Choroid plexus epithelial cell (primary cell): ENCODE measurements at places on chromosomes 3 and 15.

- DNase-seq = no peak
Observed at GRCh38 chr3:184384856-184385422, 5.1 kb downstream of the CHRD start.

DNA sequence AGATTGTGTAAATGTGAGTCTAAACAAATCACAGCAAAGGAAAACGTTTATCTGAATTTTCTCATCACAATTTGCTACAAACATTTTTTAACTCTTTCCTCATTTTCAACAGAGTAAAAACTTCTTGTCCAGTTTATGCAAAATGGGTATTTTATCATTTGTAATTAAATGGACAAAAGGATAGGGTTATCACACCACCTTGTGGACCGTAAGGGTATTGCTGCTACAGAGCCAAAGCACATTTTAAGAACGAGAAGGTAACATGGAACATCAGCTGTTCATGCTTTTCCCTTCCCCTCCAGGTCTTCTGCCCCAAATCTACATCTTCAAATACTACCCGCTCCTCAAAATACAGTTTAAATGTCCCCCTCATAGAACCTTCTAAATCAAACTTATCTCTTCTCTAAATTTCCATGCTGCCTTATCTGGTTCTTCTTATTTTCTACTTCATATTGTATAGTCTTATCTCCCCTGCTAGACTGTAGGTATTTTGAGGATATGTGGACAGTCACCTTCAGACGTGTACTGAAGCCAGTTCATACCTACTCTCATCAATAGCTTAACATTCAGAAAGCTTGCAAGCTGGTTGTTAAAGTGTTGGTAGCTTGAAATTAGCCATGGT, 12.8 kb upstream of the SETMAR start:
- peak; percentile 74 for DNase-seq

DNA sequence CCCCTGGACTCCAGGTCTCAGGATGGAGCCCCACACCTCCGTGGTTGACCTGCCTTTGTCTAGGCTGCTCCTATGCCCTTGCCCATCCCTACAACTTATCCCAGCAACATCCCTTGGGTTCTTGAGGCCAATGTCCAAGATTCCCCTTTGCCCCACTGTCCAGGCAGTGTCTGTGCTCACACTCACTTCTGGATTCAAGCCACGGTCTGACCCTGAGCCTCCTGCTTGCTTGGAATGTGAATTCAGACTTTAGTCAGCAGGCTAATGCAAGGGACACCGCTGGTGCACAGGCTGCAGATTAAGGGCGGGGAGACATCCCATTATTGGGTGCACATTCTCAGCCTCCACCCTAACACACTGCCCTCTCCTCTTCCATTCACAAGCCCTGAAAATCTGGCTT, 154.1 kb downstream of the WNT5A start:
- DNase-seq = peak; percentile 56

GRCh38 chr3:61564395-61565059, 3.2 kb downstream of the PTPRG start:
- DNase-seq = peak; percentile 76

- peak; percentile 69 for DNase-seq
Observed at GRCh38 chr3:187736418-187736871, 8.8 kb downstream of the BCL6 start.

DNA sequence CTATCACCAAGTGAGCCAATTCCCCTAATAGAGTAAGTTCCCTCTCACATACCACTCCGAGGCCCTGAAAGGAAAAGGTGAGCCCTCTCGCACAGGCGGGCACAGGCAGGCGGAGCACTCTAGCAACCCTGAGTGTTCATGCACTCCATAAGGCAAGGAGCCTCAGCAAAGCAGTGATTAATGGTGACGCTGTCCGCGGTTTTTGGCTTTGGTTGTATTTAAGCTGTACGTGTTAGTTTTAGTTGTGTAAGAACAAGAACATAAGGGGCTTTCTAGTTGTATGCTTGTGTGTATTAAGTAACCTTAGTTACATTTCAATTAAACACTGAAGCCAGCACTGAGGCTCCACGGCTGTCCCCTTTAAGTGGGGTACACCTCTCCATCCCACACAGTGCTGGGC, 33.1 kb downstream of the KLHL25 start:
- peak; percentile 43 for DNase-seq

- no peak for DNase-seq
Observed at GRCh38 chr15:84799511-84800187, 17.5 kb upstream of the ALPK3 start.

GRCh38 chr3:169812332-169813235, at the start of the genes LRRC34 and LRRIQ4:
LRRC34 (minus strand) TSS chr3:169812904; CDS start chr3:169812548, 356 bp downstream.
LRRIQ4 (plus strand) TSS chr3:169812870; CDS start chr3:169821922, 9,052 bp downstream.
- peak; percentile 89 for DNase-seq

GRCh38 chr3:64437131-64437530, 211.9 kb upstream of the PRICKLE2 start:
- DNase-seq = no peak

DNA sequence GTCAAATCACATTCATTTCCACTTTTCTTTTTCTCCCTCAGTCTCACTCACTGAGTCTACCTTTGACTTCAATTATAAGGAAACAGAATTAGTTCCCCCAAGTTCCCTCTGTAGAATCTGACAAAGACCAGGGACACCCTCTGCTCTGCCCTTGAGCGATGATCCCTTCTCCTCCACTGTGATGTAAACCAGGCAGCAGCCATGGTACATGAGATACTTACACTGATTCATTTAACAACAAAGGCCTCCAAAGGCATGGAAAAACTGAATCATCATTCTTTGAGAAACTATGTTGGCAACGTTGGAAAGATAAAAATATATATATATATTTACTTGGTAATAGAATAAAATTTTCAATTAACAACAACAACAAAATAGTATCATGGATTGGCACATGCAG, 84.1 kb downstream of the P3H2 start:
- DNase-seq = peak; percentile 72

DNA sequence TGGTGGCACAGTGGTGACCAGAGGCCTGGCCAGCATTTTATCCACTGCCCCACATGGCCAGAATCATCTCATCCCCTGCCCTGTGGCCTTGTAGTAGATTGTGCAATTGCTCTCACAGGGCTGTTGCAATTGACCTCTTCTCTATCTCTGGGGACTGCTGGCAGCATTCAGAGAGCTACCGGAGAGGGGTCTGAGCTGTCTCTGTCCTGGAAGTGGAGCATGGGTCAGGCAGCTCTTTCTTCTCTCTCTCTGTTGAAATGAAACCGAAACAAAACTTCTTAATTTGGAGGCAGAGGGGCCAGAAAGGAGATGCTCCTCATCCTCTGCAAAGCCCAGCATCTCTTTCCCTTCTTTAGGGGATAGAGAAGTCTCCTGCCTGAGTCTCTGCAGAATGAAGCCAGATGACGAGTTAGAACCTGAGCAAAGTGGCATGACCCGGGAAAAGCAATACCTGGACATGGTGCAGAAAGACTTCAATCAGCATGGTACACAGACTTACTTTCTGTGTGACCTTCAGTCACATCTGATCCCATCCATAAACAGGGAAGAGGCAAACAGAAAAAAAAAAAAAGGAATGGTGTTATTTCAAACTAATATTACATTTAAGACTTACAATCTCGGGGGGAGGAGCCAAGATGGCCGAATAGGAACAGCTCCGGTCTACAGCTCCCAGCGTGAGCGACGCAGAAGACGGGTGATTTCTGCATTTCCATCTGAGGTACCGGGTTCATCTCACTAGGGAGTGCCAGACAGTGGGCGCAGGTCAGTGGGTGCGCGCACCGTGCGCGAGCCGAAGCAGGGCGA, 144.5 kb upstream of the BCL6 start:
- peak; percentile 40 for DNase-seq

DNA sequence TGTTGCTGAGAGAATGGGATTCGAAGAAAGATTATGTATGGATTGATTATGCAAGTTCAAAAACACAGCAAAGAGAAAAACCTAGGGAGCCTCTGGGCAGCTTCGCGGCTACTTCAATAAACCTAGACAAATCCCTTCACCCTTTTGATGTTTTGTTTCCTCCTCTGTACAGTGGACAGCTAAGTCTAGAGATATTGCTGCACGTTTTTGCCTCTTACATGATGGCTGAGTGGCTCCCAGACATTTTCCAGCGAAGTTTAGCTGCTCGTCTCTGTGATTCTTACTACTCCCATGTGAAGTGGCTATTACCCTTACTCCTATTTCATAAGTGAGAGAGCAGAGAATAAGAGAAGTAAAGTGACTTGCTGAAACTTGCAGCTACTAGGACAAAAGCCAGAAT, 695.0 kb upstream of the GRM7 start:
- DNase-seq = no peak

GRCh38 chr15:70140025-70140542, 42.4 kb upstream of the TLE3 start:
- DNase-seq = no peak

DNA sequence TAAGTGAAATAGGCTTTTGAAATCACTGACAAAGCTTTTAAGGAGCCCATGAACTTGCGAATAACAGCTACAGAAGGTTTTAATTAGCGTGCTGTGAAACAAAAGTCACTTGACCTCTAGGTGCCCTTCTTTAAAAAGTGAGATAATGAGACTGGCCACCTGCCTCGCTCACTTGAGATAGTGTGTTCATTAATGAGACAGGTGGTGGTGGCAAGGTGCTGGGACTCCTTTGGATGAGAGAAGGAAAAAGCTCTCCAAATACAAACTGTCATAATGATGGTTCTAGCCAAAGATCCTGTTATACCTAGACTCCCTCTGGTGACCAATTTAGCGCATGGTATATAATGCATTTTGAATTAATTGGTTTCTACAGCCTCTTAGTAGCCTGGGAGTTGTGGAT, 22.7 kb upstream of the IREB2 start:
- peak; percentile 67 for DNase-seq

DNA sequence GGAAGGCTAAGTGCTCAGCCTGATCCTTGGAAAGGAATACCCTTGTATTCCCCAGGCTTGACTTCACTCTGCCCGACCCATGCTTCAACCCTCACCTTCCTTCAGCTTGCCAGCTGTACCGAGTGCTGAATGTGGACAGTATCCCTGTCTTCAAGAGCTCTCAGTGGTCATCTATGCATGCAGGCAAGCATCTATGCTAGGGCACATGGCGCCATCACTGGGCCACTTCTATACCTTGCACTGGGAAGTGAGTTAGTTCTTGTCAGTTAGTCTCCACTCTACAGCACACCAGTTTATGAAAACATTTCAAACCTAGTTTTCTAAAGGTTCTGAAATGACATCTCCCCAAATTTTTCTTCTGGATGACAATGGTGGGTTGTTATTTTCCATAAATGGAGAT, 82.0 kb upstream of the MYRIP start:
- no peak for DNase-seq

GRCh38 chr3:65664446-65664845, 374.3 kb downstream of the MAGI1 start:
- DNase-seq = no peak

DNA sequence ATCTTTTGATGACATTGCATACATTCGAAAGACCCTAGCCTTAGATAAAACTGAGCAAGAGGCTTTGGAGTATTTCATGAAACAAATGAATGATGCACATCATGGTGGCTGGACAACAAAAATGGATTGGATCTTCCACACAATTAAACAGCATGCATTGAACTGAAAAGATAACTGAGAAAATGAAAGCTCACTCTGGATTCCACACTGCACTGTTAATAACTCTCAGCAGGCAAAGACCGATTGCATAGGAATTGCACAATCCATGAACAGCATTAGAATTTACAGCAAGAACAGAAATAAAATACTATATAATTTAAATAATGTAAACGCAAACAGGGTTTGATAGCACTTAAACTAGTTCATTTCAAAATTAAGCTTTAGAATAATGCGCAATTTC, 16.7 kb downstream of the KCNMB3 start:
- DNase-seq = peak; percentile 68

GRCh38 chr3:115325539-115325938, 178.5 kb upstream of the ZBTB20 start:
- DNase-seq = peak; percentile 69

DNA sequence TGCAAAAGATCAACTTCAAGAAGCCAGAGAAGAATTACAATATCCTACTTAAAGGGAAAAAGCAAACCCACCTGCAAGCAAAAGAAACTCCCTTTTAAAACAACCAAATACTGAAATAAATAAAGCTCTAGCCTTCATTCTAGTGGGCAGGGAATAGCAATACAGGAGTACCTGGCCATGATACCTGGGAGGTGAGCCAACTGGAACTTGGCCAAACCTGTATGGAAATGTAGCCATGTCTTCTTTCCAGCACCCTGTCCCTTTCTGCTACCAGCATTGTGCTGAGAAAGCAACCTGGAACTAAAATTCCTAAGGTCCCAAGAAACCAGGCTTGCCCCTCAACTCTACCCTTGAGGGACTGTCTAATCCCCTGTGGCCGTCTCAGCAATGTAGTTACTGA, 530.0 kb downstream of the EPHB1 start:
- DNase-seq = no peak

DNA sequence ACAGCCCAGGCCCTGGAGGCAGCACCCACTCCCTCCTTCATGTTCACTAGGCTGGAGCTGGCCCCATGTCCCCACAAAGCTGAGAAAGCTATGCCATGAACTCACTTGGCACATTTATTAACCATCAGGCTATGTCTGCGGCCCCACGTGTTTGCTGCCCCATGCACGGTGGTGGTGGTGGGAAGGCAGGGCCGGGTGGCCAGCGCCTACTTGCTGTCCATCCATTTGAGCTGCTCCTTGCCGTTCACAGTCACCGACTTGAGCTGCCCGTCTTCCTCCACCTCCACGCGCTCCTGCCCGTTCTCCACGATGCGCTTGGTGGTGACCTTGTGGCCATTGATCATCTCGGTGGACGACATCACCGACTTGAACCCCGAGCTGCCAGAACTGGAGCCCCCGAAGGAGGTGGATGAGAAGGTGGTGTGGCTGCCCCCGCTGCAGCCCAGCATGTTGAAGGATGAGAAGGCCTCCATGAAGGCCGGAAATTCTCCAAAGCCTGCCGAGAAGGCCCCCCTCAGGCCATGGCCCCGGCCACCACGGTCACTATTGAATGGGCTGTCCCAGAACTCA, 4.3 kb downstream of the DNAJB8 start:
- no peak for DNase-seq

- no peak for DNase-seq
Observed at GRCh38 chr15:27237319-27237939, 266.4 kb downstream of the GABRG3 start.

GRCh38 chr15:51448622-51449399, 107.4 kb downstream of the GLDN start:
- DNase-seq = peak; percentile 38

DNA sequence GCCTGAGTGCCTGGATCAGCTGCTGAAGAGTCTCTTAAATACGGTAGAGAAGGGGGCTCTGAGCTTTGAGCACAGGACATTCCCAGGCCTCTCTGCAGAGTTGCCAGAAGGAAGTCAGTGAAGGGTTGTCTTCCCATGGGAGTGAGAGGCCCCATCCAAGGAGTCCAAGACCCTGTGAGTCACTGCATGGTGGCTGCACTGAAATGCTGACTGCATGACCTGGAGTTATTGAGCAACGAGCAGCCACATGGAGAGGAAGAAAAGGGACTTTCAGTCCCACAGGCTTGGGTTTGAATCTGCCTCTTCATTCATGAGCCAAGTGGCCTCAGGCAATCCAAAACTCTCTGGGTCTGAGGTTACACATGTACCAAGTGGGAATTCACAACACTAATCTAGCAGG, 69.6 kb upstream of the RASGRF1 start:
- DNase-seq = peak; percentile 11

DNA sequence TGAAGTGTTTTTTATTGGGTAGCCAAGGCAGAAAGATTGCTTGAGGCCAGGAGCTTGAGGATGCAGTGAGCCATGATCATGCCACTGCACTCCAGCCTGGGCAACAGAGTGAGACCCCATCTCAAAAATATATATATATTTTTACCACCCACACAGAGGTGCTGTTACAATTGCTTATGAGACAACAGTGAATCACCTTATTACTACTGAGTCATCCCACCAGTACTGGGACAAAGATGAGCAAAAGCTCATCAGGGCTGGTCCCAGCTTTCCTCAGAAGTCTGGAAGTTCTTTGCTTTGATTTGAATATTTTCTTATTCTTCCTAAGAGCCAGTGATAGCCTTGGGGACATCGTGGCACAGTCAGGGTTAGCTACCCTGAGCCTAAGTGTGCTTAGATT, 207.7 kb downstream of the SOX2 start:
- DNase-seq = no peak
